ENCODE measurements at places on chromosomes 1 and 21.

- no peak for DNase-seq
These were observed 144.0 kb downstream of the ROR1 start for GRCh38 chr1:63917571-63918417.

DNA sequence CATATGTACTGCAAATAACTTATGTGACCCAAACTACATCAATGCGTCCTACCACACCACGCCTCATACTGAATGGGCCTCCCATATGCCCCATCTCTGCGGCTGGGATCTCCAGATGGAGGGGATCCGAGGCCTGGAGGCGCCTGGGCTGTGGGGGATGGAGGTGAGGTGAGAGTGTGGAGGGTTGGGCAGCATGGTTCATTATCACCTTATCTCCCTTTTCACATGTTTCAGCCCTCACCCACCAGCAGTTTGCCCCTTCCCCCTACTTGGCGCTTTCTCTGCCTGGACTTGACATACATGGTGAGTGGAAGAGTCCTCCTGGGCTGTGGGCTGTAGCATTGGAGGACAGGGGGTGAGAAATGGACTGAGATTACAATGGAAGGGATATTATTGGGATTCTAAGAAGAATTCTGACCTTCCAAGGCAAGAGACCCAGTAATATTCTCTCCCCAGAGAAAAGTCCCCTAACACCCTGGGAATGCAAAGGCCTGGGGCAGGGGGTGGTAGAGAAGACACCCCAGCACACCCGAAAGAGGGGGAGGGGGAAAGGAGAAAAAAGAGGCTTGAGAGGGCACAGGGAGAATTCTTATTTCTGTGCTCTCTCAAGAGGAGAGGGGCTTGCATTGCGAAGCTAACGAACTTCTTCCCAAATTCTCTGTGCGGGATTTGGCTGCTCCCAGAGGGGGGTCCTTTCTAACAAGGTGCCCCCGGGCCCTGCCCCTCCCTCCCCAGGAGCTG, 61.4 kb downstream of the MEF2D start:
- DNase-seq: no peak

DNA sequence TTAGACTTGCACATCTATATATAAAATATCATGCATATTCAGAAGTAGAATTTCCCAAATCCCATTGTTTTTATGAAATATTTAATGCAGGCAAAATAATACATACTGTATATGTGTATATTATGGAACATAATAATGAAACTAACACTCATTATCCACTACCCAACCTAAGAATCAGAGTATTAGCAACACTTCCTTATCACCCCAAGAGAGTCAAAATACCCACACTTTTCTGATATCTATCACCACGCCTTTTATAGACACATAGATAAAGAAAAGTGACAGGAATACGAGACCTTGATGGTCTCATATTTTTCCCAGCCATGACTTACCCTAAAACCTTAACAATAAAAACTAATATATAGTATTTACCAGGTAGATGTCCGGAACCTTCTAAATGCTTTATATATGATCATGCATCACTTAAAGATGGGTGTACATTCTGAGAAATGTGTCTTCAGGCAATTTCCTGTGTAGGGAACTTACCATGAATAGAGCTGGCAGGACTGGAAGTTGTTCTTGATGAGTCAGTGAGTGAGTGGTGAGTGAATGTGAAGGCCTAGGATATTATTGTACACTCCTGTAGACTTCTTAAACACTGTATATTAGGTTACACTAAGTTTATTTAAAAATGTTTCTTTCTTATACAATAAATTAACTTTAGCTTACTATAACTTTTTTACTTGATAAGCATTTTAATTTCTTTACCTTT, 45.5 kb downstream of the TNFSF4 start:
- no peak for DNase-seq

DNA sequence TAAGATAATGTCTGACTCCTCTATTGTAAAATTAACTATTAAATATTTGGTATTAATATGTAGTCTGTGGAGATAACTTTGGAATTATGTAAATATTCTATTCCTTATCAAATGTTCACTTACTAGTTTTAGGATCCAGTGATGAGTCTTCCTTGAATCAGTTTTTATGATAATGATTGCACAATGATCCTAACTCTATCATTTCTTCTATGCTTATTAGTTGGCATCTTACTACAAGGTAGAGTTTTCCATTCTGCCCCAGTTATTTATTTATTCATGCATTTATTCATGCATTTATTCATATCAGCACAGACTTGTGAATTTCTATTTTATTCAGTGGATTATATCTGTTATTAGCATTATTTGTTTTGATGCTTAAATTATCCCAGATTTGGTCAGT, 7.4 kb upstream of the MGST3 start:
- DNase-seq: no peak

- peak; percentile 21 for DNase-seq
These were observed 2.5 kb downstream of the MPZ start for GRCh38 chr1:161307230-161307768.

DNA sequence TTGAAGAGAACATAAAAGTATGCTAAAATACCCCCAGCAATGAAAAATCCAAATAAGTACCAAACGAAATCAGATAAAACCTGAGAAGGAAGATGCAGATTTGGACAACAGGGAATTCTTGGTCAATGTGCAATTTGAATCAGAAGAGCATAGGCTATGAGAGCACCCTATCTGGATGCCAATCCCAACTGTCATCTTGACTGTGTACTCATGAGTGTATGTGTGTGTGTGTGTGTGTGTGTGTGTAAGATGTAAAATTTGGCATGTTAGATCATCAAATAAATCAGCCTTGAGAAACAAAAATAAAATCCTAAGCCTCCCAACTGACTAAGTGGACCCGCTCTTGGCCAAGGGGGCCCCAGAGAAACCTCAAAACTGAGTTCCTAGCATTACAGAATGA, 18.0 kb upstream of the SPRR2G start:
- DNase-seq: no peak

DNA sequence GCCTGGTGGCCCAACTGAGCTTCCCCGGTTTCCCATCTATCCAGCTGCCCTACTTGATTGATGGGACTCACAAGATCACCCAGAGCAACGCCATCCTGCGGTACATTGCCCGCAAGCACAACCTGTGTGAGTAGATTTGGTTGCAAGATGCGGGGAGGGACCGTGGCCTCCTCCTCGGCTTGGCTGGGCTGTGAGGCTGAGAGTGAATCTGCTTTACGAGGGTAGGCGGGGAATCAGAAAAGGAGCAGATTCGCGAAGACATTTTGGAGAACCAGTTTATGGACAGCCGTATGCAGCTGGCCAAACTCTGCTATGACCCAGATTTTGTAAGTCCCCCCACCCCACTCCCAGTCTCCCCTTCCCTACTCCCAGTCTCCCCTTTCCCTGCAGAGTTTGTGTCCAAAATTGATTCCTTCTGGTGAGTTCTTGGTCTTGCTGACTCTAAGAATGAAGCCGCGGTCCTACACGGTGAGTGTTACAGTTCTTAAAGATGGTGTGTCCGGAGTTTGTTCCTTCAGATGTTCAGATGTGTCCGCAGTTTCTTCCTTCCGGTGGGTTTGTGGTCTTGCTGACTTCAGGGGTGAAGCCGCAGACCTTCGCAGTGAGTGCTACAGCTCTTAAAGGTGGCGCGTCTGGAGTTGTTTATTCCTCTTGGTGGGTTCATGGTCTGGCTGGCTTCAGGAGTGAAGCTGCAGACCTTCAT, 1.5 kb downstream of the GSTM2 start:
- no peak for DNase-seq

- DNase-seq: no peak
These were observed 487.3 kb downstream of the SIPA1L2 start for GRCh38 chr1:232142403-232143314.

GRCh38 chr1:177857285-177857684, 112.6 kb downstream of the SEC16B start:
- DNase-seq: no peak

- DNase-seq: no peak
These were observed 25.5 kb upstream of the PTPRF start for GRCh38 chr1:43505077-43505780.

DNA sequence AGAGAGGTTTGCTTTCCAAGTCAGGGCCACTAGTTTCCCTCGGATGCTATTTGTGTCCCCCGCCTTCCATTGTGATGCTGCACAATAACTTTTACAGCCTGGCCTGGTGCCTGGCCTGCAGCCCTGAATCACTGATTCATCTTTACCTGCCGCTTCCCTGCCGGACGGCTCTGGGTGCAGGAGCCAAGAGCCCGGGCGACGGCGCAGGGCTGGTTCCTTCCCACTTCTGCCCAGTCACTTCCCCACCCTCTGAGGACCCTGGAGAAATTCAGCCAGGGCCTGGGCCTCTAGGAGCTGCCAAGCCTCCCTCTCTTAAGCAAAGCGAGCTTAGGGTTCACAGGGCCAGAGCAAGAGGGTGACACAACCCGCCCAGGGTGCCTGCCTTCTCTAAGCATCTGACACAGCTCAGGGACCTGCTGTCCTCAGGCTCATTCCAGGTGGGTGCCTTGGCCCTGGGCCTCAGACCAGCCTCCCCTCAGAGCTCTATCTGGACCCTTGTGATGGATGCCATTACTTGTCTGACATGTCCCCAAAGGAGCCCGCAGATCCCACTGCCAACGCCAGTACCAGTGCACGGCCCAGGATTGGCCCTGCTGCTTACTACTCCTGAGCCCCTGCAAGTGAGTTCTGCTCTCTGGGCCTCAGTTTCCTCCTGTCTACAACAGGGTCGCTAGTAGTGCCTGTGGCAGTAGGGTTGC, 381.0 kb upstream of the VAMP3 start:
- DNase-seq: no peak

DNA sequence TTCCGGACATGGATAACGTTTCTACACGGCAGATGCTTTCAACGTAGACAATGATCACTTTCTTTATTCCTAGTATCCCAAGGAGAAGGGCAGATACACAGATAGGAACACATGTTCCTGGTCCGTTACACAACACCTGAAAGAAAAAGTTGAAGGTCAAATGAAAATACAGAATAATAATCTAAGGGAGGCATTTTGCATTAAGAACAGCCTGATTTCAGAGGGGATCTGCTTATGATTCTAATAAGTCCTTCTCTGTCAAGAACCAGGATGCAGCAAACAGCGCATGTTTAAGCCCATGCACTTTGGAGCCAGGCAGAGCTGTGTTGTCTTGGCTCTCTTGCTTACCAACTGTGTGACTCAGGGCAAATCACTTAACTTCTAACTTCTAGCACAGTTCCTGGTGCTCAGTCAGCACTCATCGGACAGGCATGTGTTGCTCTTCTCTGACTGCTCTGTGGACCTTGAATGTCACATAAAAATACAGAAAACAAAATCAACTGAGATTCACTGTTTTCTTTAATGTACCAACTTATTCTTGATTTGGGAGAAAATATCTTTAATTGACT, 56.3 kb upstream of the CNN3 start:
- no peak for DNase-seq

GRCh38 chr1:228810878-228811711, 75.8 kb downstream of the RHOU start:
- no peak for DNase-seq

- DNase-seq: no peak
These were observed 253.8 kb upstream of the PLXNA2 start for GRCh38 chr1:208497866-208498541.

GRCh38 chr1:53580009-53580400, 120.8 kb downstream of the DMRTB1 start:
- no peak for DNase-seq

DNA sequence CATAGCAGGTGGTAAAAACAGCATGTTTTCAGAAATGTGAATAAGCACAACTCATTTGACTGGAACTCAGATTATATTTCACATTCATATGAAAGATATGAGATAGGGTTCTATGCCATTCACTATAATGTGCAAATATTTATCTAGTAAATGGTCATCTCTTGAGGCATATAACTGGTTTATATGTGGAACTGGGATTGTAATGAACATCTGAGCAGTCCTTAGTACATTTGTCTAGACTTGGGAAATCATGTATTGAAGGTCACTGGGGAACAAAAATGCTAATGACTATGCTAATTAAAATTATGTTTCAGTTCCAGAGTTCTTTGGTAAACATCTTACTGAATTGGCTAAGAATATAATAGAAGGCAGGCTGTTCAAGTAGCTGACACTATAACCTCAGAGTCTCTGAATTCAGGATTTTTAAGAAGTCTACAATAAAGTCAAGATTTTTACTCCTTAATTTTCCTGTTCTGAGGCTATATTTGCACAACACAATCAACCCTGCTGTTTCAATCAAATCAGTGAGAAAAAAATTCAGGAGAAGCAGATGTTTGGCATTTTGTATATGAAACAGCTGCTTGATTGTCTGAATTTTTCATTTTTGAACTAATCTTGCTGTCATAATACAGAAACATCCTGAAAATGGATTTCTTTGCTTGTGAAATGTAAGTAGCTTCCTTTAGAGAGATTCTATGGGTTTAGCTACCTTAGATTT, 244.8 kb upstream of the RGS18 start:
- DNase-seq: no peak

GRCh38 chr1:61141288-61142042, 59.1 kb downstream of the NFIA start:
- DNase-seq: no peak

- no peak for DNase-seq
These were observed 176.2 kb downstream of the RHOU start for GRCh38 chr1:228911225-228912210.

DNA sequence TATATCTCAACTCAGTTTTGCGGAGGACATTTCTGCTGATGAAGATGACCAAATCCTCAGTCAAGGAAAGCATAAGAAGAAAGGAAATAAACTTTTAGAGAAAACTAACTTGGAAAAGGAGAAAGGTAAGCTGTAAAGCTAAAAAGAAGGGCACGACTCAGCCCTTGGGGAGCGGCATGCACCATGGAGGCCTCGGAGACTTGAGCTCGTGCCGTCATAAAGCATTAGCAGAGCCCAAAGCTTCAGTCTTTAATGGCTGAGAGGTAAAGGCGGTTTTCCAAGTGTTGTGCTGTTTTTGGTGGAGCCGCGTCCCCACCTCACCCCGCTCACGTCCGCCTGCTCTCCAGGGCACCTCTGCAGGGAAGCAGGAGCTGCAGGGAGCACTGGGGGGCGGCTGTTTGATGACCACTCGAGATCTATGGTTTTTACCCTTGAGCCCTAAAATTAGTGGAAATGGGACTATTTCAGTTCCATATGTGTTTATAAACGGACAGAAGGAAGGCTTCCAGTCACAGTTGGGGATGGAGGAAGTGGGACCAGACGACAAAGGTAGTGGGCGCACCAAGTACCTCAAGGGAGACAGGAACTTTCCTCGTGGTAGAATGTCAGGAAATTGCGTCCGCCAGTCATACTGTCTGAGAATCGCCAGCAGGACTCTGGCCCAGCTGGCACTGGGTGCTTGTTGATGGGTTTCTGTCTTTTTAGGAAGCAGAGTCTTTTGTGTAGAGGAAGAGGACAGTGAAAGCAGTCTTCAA, 27.6 kb downstream of the RRP1B start:
- DNase-seq: no peak

- no peak for DNase-seq
These were observed 24.9 kb upstream of the BMP8A start for GRCh38 chr1:39466413-39467107.

DNA sequence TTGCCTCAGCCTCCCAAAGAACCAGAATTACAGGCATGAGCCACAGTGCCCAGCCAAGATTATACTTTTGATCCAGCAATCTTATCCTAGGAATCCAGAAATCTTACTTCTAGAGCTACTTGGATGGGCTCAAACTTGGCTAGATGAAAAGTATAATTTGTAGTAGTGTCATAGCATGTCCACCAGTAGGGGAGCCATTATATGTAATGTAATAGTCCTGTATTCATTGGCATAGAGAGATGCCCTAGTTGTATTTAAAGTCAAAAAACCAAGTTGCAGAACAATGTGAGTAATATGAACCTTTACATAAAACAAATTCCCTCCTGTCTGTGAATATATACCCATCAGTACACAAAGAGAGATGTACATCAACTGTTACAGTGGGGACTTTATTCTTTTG, 83.9 kb downstream of the NOS1AP start:
- no peak for DNase-seq
